ENCODE measurements at places on chromosomes 16 and 17. TPM values are rescaled to one million over a fixed set of nuclear protein-coding genes. Genes with fewer than 3 reads are reported as not detected.
A peak's percentile ranks its signal among the peaks of the same experiment; 100 is the strongest.

KRTAP4-8 gene
- not detected for polyA plus RNA-seq

GRCh38 chr17:50563092-50563511, 2.6 kb downstream of the CACNA1G start:
- H3K27me3 ChIP-seq: peaks cover 84% of the 10 kb centered on the region
- H3K36me3 ChIP-seq: no peaks in the 10 kb centered on the region
- H3K27ac ChIP-seq: no peak overlapping the region
- DNase-seq: no peak

- H3K27me3 ChIP-seq: peaks cover 70% of the 10 kb centered on the region
- no peaks in the 10 kb centered on the region for H3K36me3 ChIP-seq
- no peak for DNase-seq
- peaks cover 16% of the 10 kb centered on the region for H3K4me1 ChIP-seq
- no peak overlapping the region for H3K4me3 ChIP-seq
Measured at GRCh38 chr17:68196394-68197090, 51.3 kb upstream of the AMZ2 start.

GRCh38 chr16:78246559-78246958, 147.1 kb downstream of the WWOX start:
- no peak for DNase-seq
- no peak overlapping the region for H3K27ac ChIP-seq
- peaks cover 24% of the 10 kb centered on the region for H3K4me1 ChIP-seq
- no peak overlapping the region for H3K4me3 ChIP-seq
- no peaks in the 10 kb centered on the region for H3K27me3 ChIP-seq
- no peaks in the 10 kb centered on the region for H3K36me3 ChIP-seq

DNA sequence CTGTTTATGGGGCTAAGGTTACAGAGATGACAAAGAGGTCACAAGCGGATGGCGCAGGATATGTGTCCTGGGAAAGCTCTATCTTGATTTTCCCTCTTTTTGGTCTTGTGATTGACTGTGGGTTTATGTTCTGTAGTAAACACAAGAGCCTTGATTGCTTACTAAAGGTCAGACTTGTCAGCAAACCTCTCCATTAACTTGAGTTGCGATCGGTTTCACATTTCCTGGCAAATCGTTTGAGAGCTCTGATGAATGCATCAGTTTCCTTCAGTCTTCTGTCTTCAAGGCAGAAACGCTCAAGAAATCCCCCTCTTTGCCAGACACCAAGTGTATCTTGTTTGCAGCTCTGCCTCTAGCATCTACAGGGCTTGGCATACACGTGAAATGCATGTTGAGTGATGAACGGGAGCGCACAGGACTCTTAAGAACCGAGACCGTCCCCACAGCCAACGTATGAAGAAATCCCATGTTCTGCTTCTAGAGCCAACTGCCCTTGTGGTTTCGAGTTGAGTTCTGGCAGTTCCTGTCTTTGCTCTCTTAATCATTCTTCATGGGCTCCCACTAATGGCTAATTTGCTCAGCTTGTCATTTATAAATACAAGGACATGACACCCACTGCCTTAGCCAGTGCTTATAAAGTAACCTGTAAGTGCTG, 143.3 kb downstream of the PITPNC1 start:
- no peaks in the 10 kb centered on the region for H3K27me3 ChIP-seq
- H3K27ac ChIP-seq: no peak overlapping the region
- H3K4me1 ChIP-seq: no peaks in the 10 kb centered on the region

GRCh38 chr16:86826941-86827340, 248.6 kb downstream of the FOXL1 start:
- H3K27me3 ChIP-seq: peaks cover 58% of the 10 kb centered on the region
- DNase-seq: no peak
- H3K27ac ChIP-seq: no peak overlapping the region
- no peaks in the 10 kb centered on the region for H3K36me3 ChIP-seq

DNA sequence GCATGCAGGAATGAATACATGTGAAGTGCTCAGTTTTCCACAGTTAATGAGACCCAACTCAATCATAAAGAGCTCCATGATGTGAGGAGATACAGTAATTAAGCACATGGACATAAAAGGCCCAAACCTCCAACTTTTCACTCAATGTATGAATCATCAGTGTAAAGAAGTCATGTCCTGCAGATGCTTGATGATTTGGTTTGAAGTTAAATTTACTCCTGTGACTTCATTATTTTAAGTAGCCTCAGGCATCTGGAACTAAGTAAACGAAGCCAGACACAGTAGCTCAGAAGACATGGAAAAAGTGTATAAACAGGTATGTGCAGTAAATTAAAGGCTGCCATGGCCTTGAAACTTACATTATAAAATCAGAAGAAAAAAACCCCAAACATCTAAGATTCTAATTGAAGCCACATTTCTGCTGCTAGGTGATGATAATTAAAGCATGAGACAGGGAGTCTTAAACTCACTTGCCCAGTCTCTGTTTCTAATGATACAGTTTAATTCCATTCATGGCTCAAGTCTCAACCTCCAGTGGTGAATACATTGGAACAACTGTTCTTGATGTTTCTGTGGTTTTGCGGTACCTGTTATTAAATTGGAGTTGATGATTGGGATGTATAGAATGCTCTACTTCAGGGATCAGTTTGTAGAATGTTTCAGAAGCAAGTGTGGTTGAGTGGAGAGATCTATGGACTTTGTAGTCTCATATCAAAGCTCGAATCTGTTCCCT, 28.9 kb upstream of the CCL2 start:
- H3K27ac ChIP-seq: no peak overlapping the region
- H3K36me3 ChIP-seq: no peaks in the 10 kb centered on the region
- H3K4me3 ChIP-seq: no peak overlapping the region

DNA sequence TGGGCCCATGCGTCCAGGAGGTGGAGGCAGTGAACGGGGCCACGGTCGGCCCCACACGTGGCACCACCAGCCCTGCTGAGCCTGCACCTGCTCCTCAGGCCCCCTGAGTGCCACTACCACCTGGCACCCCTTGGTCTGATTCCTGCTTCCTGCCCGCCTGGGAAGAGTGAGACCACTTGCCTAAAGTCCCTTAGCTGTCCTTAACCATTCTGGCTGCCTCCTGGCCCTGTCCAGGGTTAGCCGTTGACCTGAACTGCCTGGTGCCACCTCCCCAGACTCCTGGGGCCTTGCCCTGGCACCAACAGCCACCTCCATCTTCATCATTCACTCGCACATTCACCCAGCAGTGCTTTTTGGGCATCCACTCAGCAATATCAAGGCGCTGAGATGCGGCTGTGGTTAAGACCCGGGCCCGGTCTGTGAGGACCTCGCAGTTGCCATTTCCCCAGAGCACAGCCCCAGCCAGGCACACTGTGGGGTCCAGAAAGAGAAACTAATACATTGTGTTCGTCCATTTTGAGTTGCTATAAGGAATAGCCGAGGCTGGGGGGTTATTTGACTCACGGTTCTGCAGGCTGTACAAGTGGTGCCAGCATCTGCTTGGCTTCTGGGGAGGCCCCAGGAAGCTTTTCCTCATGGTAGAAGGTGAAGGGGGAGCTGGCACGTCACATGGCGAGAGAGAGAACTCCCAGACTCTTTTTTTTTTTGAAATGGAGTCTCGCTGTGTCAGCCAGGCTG, 318.4 kb downstream of the SEC14L1 start:
- peaks cover 47% of the 10 kb centered on the region for H3K4me1 ChIP-seq
- peaks cover 13% of the 10 kb centered on the region for H3K36me3 ChIP-seq
- H3K27ac ChIP-seq: peak overlapping the region; percentile 44
- DNase-seq: no peak
- H3K4me3 ChIP-seq: no peak overlapping the region
- H3K27me3 ChIP-seq: no peaks in the 10 kb centered on the region

DNA sequence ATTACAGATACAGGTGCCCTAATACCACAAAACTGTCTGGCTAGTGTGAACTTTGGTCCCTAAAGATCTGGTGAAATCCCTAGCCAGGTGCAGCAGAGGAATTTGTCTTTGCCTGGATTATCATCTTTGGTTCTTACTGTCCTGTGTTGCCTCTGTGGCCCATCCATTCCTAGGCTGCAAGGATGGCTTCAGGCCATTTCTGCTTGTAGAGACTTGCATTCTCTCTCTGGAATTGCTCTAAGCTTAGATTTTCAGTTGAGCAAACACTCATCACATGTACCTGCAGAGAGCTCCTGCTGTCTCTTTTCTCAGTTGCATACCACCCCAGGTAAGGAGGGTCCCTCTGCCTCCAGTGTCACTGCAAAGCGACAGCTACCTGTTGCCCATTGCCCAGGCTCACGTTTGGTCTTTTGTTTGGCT, 114.9 kb downstream of the PRKCA start:
- peaks cover 38% of the 10 kb centered on the region for H3K4me1 ChIP-seq
- no peak overlapping the region for H3K27ac ChIP-seq
- H3K27me3 ChIP-seq: no peaks in the 10 kb centered on the region
- no peak for DNase-seq

GLTPD2 gene
- polyA plus RNA-seq: 34.4 TPM

GRCh38 chr17:81052199-81052997, 17.4 kb downstream of the BAIAP2 start:
- no peaks in the 10 kb centered on the region for H3K36me3 ChIP-seq

FOXN1 gene
- polyA plus RNA-seq: 0.04 TPM

GCGR gene
- polyA plus RNA-seq: 2.5 TPM

CLDN7 gene
- 250 TPM for polyA plus RNA-seq

DNA sequence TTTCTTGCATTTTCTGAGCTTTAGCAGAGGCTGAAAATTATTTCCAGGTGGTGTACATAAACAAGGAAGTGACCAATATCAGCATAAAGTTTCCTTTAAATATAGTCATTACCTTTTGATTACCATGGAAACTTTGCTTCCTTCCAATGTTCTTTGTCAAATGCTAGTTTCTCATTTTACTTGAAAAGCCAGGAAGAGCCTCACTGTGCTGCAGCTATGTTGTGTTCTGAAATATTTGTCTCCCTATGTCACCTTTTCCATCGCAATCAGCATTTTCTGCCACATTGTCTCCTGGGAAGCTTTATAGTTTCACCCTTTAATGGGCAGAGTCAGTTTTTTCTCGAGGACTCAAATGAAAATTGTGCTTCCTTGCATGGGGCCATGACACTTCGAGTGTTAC, 496.0 kb downstream of the CDH8 start:
- DNase-seq: no peak
- H3K27me3 ChIP-seq: no peaks in the 10 kb centered on the region
- no peak overlapping the region for H3K4me3 ChIP-seq
- H3K27ac ChIP-seq: no peak overlapping the region

ZSCAN10 gene
- 0.66 TPM for polyA plus RNA-seq

DNA sequence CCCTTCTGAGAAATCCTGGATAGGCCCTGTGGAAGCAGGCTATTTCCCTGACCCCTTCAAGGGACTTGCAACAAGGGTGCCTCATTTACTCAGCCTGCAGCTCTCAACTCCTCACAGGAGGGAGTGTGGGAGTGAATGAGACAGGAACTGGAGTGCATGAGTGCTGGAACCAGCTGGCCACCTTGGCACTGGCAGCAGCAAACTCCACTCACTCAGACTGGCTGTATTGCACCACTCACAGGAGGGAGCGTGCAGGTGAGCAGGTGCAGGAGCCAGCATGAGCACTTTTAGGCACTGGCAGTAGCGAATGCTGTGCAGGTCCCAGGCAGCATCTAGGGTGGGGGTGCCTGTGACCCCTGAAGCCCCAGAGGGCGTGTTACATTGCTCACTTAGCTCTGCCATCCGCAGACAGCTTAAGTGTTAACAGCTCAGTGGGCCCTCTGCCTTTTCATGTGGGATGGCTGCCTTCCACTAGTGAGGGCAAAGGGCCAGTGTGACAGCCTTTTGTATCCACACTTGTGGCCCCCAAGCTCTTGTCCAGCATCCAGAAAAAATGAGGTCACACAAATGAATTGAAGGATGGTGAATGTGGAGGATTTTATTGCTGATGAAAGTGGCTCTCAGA, 11.0 kb upstream of the ZNHIT3 start:
- no peak overlapping the region for H3K27ac ChIP-seq
- no peak overlapping the region for H3K4me3 ChIP-seq
- peaks cover 6% of the 10 kb centered on the region for H3K27me3 ChIP-seq
- no peaks in the 10 kb centered on the region for H3K36me3 ChIP-seq
- DNase-seq: no peak

GRCh38 chr17:39603304-39604016, 4.3 kb downstream of the NEUROD2 start:
- H3K27me3 ChIP-seq: peaks cover 99% of the 10 kb centered on the region
- H3K36me3 ChIP-seq: no peaks in the 10 kb centered on the region
- H3K27ac ChIP-seq: no peak overlapping the region
- peaks cover 12% of the 10 kb centered on the region for H3K4me1 ChIP-seq
- no peak overlapping the region for H3K4me3 ChIP-seq

GRCh38 chr16:67926181-67926750, 5.4 kb downstream of the CTRL start:
- peaks cover 67% of the 10 kb centered on the region for H3K36me3 ChIP-seq
- DNase-seq: no peak
- no peaks in the 10 kb centered on the region for H3K4me1 ChIP-seq
- H3K27ac ChIP-seq: no peak overlapping the region

RUNDC1 gene
- polyA plus RNA-seq: 14.2 TPM

- peaks cover 54% of the 10 kb centered on the region for H3K27me3 ChIP-seq
- no peaks in the 10 kb centered on the region for H3K36me3 ChIP-seq
- H3K4me3 ChIP-seq: peak overlapping the region; percentile 61
- H3K4me1 ChIP-seq: peaks cover 62% of the 10 kb centered on the region
- peak; percentile 68 for DNase-seq
Measured at GRCh38 chr17:8121681-8122421, 2.1 kb downstream of the HES7 start.

GRCh38 chr17:79586131-79586530, 24.7 kb downstream of the RBFOX3 start:
- H3K4me3 ChIP-seq: no peak overlapping the region
- H3K4me1 ChIP-seq: no peaks in the 10 kb centered on the region
- no peak overlapping the region for H3K27ac ChIP-seq
- no peak for DNase-seq

DNA sequence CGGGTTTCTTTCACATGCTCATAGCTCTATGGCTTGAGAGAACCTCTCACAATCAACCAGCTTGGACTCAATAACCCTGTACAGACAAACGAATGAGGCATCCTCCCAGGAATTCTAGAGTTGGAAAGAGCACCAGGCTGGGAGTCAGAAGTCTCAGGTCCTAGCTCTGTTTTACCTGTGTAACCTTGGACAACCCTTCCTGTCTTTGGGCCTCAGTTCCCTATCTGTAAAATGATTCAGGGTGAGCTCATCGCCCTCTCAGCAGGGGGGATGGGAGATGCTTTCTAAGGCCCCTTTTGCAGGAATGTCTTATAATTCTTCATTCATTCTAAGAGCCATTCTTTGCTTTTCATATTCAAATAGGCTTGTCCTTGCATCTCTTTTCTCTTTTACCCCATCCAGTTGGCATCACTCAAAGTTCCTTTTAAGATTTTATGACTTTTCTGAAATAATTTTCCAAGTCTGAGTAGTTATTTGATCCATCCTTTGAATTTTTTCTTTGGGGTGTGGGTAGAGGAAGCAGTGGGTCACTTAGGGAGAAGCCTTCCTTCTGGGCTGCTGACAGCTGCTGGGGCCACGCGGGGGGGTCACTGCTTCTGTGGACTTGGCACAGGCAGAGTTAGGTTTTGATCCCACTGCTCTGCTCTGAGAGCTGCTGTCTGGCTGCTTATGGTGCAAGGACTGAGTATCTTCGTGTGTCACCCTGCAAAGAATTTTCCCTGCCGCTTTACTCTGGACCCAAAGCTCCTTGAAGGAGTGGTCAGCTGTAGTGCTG, 102.7 kb downstream of the UTP18 start:
- DNase-seq: no peak
- no peaks in the 10 kb centered on the region for H3K4me1 ChIP-seq
- no peak overlapping the region for H3K4me3 ChIP-seq
- no peaks in the 10 kb centered on the region for H3K36me3 ChIP-seq
- H3K27ac ChIP-seq: no peak overlapping the region
